ENCODE measurements at places on chromosomes 4 and X.

DNA sequence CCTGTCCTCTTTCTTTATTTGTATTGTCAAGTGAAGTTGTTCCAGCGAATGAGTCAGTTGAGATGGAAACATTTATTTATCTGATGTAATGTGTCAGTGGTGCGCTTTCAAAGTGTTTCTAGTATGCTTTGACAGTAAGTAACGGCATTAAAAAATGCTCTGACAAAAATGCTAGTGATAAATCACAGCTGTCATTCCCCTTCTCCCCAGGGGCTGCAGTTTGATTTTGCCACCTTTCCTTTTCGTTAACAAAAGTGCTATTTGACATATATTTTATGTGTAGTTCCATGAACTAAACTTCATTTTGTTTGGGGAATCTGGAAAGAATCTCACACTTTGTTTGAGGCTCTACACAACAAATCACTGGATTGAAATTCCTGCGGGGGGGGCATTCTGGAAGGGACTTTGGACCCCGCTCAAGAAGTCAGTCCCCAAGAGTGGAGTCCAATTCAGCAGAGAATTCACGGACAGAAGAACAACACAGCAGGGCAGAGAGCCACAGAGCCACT lies 7.6 kb upstream of the TBC1D19 start:
- no peak for DNase-seq

- no peak for DNase-seq
These were observed 1.8 kb downstream of the ZNF674 start for GRCh38 chrX:46543441-46543840.

DNA sequence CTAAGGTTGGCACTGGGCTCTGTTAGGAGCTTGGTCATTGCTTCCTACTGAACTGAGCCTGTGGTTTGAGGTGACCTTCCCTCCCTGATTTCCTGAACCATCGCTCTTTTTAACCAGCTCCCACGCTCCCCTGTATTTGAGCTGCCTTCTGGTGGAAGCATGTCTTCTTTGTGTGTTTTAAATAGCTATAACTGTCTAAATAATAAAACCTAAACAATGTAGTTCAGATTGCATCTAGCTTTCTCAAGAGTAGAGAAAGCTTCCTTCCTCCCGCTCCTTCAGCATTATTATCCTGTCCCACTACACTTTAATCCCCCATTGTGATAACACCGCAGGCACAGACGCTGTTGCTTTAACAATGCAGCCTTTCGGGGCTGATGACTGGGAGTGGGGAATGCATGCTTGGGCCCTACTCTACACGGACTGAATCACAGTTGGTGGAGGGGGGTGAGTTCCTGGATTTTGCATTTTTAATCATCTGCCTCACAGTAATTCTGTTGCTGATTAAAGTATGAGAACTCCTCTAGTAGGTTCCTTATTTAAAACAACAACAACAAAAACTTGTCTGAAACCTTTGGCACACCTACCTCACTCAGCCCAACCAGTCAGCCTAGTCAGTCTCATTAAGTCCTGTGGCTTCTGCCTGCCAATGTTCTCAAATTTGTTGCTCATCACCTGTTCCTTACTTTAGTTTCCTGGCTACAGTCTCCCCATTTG lies 6.6 kb downstream of the SMS start:
- DNase-seq = no peak

- DNase-seq = peak; percentile 30
These were observed at the start of gene TLR6 for GRCh38 chr4:38856524-38857337. TSS of gene TLR6 (minus strand) at chr4:38856817. CDS start at chr4:38829473, 27,344 bp downstream.

DNA sequence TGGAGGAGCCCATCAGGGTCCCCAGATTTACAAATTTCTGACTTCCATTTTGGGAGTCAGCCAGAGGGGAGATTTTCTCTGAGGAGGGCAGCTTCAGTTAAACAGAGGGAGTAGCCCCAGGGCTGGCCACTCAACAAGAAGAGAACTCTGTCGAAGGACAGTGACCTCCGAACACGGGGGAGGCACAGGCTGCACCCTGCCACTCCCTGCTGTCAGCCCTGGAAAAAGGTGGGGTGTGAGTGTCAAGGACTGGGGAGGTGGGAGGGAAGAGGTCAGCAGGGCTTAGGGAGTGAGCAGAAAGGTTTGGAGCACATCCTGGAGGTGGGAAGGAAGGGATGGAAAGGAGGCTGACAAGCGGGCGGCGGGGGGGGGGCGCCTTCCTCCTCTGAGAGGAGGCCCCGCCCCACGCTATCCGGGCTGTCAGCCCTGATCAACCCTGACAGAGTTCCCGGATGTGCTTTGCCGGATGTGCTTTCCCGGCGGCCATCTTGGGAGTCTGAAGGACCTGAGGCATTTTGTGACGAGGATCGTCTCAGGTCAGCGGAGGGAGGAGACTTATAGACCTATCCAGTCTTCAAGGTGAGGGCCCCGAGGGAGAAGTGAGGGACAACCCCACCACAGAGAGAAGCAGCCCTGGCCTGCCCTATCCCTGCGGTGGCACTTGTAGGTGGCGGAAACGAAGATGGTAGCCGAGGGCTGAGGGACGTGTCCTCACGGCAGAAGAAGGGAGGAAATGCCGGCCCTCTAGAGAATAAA lies at the start of gene MAGEC1:
Gene MAGEC1 (plus strand): TSS at position 495 of the 756 bp plus-strand sequence. CDS start 1,179 bp downstream, outside the sequence.
- no peak for DNase-seq

GRCh38 chr4:18980516-18981233 lies 959.1 kb upstream of the LCORL start:
- no peak for DNase-seq

GRCh38 chr4:71211748-71212147 lies 127.1 kb upstream of the SLC4A4 start:
- DNase-seq = no peak

- DNase-seq = no peak
These were observed 115.7 kb upstream of the GPC4 start for GRCh38 chrX:133530960-133531359.

DNA sequence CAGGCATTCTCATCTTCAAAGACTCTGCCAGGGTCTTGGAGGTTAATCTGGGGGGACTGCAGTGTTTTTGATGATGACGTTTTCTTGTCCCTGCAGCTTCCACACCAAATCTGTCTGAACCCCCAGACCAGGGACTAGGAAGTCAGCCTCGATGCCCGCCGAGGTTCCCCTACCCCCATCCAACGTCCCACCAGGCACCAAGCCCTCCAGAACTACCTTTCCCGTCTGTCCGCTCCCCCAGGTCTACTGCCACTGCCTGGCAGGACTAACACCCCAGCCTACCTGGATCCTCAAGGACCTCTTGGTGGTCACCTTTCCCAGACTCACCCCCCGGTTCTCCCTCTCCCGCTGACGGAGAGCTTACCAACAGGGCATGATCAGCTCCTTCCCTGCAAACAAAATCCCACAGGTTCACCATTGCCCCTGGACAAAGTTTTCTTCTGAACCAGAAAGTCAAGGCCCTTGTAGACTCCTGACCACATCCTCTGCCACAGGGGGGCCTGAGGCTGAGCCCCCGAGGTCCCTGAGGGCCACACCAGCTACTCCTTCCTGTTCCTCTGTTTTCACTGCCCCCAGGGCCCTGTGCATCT lies 40.9 kb downstream of the HMX1 start:
- DNase-seq = no peak

DNA sequence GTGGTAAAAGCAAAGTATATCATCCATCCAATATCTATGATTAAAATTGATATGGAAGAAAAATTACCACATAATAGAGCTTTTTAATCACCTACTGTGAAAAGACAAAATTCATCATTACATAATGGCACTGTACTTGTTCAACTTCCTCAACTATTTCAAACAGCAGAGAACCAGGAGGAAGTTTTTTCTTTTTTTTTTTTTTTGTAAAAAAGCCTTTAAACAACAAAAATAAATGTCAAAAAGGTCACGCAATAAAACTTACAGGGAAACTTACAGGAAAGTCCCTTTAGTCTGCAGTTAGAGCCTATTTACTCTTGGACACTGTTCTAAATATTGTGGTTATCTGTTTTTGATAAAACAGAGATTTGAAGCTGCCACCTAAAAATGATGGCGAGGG lies 4.8 kb downstream of the PDGFC start:
- no peak for DNase-seq

GRCh38 chrX:124194901-124195300 lies 137.6 kb upstream of the TEX13D start:
- no peak for DNase-seq

GRCh38 chr4:107755841-107756356 lies 35.9 kb upstream of the PAPSS1 start:
- DNase-seq = no peak

GRCh38 chr4:13378973-13379759 lies 105.0 kb downstream of the RAB28 start:
- DNase-seq = no peak

- DNase-seq = peak; percentile 20
These were observed 1.8 kb downstream of the SEPTIN6 start for GRCh38 chrX:119690921-119691716.

GRCh38 chr4:46937493-46937892 lies 28.4 kb upstream of the COX7B2 start:
- no peak for DNase-seq

DNA sequence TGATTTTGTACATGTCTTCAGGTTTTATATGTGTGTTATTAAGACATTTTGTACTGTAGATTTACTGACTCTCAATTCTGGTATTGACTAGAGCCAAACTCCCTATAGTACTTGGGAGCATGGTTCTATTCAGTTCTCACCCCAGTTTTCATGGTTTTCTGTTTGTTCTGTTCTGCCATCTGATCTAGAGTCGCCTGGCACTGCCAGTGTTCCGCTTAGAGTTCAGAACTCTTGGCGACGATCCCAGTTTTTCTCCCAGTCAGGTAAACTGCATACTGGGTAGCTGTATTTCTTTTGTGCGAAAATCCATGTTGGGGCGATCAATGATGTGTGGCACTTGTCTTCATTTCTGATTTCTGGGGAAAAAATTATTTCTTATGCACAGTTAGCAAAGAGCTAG lies 78.0 kb downstream of the PHOX2B start:
- no peak for DNase-seq

GRCh38 chr4:2745516-2745915 lies 10.6 kb downstream of the TNIP2 start:
- no peak for DNase-seq

All from NCI-H1436 treated with DMSO at 0.1 percent for 48 hours (cell line).